ENCODE measurements at places on chromosomes 2 and 18.

GRCh38 chr2:51208521-51208920 lies 176.6 kb upstream of the NRXN1 start:
- DNase-seq, result no peak

DNA sequence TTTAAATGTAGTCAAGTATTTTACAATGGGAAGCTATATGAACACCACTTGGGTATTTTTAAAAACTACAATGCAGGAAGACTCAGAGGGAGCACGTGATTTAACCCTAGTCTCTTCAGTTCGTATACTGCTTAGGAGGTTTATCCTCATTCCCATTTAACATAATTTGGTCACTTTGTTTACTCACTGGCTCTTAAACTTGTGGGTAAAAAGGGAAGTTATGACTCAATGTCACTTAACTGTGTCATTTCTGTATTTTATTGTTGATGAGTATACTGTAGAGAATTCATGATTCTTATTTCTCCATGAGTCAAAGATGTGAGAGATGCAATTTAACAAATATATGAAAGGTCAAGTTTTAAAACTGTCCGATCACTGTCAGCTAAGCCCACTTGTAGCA lies 48.2 kb downstream of the SLC66A3 start:
- DNase-seq, result no peak

- no peak for DNase-seq
These were observed 29.4 kb upstream of the CHMP3 start for GRCh38 chr2:86592547-86593230.

GRCh38 chr2:225920621-225921220 lies 521.2 kb downstream of the NYAP2 start:
- DNase-seq, result no peak

DNA sequence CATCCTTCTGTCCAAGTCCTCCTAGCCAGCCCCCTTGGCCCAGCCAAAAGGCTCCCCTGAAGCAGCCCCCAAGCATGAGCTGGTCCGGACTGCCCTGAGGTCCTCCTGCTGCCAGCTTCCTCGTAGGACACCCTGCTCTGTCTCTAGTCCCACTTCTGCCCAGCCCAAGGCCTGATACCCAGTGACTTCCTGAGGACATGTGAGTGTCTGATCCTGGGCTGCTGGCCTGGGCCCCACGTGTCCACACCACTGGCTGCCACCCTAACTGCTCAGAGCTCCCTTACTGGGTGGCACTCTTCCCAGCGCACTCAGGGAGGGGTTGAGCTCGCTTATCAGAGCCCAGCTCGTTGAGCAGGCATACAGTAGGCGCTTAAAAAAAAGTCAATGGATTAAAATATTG lies 34.4 kb upstream of the PDIA6 start:
- DNase-seq, result no peak
